ENCODE measurements at places on chromosomes 16 and 17. TPM values are rescaled to one million over a fixed set of nuclear protein-coding genes. Genes with fewer than 3 reads are reported as not detected.

LITAFD gene
- not detected for total RNA-seq

KRTAP4-4 gene
- total RNA-seq: not detected

DNA sequence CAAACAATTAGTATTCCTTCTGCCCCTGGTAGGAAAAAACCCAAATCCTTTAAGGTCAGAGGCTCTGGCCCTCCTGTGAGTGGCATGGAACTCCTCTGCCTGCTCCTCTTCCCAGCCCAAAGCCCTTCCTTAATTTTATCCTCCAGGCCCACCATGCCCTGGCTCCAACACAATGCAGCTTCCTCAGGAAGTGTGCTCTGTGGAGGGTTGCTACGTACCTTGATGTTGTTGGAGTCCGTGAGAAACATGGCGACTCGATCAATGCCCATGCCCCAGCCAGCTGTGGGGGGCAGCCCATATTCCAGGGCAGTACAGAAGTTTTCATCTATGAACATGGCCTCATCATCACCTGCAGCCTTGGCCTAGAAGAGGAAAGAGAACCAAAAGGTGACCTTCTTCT lies 5.3 kb upstream of the ADAT1 start:
- peaks cover 77% of the 10 kb centered on the region for H3K36me3 ChIP-seq
- no peaks in the 10 kb centered on the region for H3K27me3 ChIP-seq
- no peak overlapping the region for H3K27ac ChIP-seq

GRCh38 chr16:86579268-86580062 lies 1.1 kb downstream of the FOXL1 start:
- peak overlapping the region; percentile 79 for H3K4me3 ChIP-seq
- peaks cover 16% of the 10 kb centered on the region for H3K4me1 ChIP-seq
- no peaks in the 10 kb centered on the region for H3K27me3 ChIP-seq
- DNase-seq: no peak
- no peaks in the 10 kb centered on the region for H3K36me3 ChIP-seq
- peak overlapping the region; percentile 99 for H3K27ac ChIP-seq

- H3K27me3 ChIP-seq: no peaks in the 10 kb centered on the region
- no peak for DNase-seq
- H3K27ac ChIP-seq: no peak overlapping the region
Measured at GRCh38 chr16:85648805-85649204, 35.7 kb downstream of the GSE1 start.

DNA sequence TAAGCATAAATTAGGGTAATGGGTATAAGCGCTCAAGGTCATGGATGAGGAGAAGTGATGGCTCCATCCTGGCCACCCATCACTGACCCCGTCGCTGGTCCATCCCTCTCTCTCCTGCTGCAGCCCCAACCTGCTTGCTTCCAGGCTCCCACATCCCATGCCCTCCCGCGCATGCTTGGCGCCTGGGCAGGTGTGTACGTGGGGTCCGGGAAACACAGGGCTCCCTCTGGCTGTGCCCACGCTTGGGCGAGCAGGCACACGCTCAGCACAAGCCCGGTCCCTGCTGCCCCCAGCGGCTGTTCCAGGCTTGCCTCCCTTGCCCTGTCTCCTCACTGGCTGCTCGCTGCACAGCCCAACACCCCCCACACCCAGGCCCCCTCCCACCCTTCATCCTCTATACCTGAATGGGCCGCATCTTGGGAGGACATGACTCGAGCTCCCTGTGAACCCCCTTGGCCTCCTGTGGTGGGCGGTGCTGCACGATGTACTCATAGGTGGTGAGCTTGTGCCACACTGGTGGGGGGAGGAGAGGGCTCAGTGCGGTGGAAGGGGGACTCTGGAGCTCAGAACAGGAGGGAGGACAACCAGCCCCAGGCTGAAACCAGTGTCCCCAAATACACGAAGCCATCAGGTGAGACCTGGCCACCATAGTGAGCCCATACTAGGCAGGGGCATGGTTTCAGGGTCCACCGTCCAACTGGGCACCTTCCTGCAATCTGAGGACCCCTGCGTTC lies 4.7 kb upstream of the TPPP3 start:
- H3K4me3 ChIP-seq: no peak overlapping the region
- no peaks in the 10 kb centered on the region for H3K36me3 ChIP-seq
- peaks cover 14% of the 10 kb centered on the region for H3K4me1 ChIP-seq
- H3K27ac ChIP-seq: no peak overlapping the region
- no peak for DNase-seq
- H3K27me3 ChIP-seq: peaks cover 14% of the 10 kb centered on the region
